ENCODE measurements at places on chromosomes 12 and 14. TPM values are rescaled to one million over a fixed set of nuclear protein-coding genes. Genes with fewer than 3 reads are reported as not detected.

Gene GLIPR1
- 150 TPM for total RNA-seq

Gene SSPN
- total RNA-seq: 16.2 TPM

Gene EXOC3L4
- not detected for total RNA-seq

Gene TCL1B
- total RNA-seq: not detected

Gene PYGL
- 31.6 TPM for total RNA-seq
